ENCODE measurements at places on chromosomes 2 and 18. TPM values are rescaled to one million over a fixed set of nuclear protein-coding genes. Genes with fewer than 3 reads are reported as not detected.
A peak's percentile ranks its signal among the peaks of the same experiment; 100 is the strongest.

The PSMA8 gene
- not detected for total RNA-seq

The ANTXR1 gene
- total RNA-seq = not detected

The ITPRIPL1 gene
- 20.5 TPM for total RNA-seq

The PLCL1 gene
- total RNA-seq = 1.1 TPM

The REG3G gene
- not detected for total RNA-seq

The DOCK10 gene
- 182 TPM for total RNA-seq

The FEV gene
- not detected for total RNA-seq

The FBXO36 gene
- 1.2 TPM for total RNA-seq

DNA sequence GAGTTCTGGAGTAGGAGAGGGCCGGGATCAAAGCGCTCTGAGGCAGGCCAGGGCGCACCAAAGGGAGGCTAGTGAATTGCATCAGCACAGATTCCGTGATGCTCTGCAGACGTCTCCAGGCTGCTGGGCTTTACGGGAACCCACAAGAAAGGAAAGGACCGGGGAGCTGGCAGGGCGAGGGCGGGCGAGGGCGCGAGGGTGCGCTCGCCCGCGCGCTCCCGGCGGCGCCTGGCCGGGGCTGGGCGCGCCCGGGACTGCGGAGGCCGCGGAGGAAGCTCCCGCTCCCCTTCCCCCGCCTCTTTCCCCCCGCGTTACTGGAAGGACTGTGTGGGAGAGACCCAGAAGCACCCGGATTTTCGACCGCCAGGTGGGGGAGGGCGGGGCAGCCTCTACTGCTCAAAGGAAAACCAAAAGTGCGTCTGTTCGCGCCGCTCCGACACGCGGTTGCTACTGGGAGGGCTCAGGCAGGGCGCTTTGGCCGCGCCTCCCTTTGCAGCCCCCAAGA, 2.4 kb upstream of the FOSL2 start:
- peak; percentile 92 for DNase-seq

DNA sequence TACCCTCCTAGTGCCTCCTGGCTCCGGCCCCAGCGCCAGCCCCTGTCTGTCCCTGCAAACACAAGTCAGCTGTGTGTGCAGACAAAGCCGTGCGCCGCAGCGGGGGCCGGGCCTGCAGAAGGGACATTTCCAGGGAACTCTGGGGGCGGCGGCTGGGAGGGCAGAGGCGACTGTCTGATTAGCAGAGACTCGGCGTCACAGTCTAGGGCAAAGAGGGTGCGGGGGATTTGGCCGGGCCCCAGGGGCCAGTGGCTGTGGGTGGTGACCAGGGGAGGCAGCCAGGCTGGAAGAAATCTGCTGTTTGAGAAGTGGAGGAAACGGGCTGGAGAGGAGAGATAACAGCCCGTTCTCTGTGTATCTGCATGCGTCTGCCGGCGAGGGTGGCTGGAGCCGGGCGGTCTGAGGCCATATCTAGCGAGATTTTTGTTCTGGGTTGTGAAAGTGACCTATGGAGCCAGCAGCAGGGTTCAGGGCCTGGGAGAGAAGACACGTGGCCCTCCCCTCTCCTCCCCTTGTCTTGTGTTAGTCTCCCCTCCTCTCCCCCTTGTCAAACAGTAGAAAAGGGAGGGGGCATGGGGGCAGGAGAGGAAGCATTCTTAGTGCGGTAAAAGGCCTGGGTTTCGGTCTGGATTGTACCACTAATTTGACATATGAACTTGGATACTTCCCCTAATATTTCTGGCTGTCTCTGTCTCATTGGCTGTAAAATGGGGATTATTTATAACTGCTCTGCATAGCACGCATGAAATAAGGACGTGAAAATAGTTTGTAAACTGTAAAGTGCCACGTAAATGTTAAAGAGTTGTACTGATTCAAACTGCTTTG, 169.4 kb downstream of the SMAD7 start:
- no peak for DNase-seq

DNA sequence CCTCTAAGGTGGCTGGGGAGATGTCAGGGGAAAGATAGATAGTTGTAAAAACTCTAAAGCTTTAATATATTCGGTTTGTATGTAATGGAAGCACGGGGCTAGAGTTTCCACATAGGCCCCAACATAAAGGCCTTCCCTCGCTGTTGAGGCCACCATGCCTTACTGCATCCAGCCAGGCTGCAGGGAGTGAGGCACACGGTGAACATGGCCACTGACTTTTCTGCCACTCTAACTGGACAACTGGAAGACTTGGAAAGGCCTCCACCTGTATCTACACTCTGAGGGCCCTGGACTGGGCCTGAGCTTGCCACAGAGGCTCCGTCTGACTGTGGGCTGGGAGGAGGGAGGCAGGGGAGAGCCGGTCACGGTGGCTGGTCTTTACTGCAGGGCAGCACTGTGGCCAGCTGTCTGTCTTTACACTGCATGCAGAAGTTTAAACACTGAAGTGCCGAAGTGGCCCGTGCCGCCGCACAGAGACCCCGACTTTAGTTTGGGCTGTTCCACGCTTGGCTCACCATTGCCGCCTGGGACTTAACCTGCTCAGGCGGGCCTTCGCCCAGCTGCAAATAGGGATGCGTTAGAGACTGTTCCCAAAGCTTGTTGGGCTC, 66.7 kb downstream of the EMILIN2 start:
- no peak for DNase-seq

DNA sequence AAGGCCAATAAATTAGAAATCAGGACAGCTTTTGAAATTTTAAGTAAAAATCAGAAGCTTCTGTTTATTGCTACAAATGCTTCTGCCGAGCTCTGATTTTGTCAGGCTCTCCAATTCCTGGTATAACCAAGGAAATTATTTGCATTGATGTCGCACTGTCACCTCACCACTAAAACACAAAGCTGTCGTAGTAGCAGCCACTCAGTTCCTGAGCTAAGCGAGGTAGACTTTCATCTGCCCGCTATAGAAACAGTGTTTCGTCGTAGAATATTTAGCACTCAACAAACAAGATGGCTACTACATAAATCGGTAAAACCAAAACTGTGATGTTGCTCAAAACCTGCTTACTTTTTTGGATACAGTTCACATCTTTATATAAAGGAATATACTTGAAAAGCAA, 141.3 kb upstream of the FOSL2 start:
- peak; percentile 51 for DNase-seq

GRCh38 chr2:156340804-156341451, 8.4 kb upstream of the NR4A2 start:
- peak; percentile 74 for DNase-seq

GRCh38 chr2:144430722-144431391, 89.1 kb downstream of the ZEB2 start:
- DNase-seq = peak; percentile 34

DNA sequence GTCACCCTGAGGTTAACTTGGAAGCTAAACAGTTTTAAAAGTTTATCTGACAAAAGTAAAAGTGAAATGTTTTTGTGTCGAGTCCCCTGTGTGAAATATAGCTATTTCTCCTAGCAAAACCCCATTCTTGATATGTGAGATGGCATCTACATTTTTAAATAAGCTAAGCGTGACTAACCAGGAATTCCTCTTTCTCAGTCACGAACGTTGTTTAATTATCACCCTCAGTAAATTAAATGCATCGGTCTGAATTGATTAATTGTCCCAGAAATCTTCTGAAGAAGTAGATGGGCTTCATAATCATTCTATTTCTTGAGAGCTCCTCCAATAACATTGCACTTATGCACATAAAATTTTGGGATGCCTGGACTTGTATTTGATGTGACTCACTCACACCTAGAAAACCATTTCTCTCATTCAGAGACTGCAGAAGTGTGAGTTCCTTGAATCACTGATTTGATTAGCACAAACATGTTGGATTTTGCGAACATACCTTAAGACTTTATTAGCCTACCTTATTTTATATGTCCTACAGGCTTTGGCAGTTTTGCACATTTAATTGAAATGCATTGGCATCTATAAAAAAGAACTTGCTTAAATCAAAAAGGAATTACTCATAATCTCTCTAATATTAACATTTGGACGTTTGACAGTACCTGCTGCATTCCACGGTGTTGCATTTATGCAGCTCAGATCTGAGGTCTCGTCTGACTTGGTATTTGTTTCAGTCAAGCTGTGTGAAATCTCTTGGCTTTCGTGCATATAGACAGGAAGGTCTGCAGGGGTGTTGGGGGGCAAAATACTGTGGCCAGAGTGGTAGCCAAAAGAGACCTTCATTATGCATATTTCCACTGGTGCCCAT, 475.2 kb downstream of the EPHA4 start:
- no peak for DNase-seq

GRCh38 chr2:75168186-75168585, 31.1 kb downstream of the TACR1 start:
- DNase-seq = no peak

DNA sequence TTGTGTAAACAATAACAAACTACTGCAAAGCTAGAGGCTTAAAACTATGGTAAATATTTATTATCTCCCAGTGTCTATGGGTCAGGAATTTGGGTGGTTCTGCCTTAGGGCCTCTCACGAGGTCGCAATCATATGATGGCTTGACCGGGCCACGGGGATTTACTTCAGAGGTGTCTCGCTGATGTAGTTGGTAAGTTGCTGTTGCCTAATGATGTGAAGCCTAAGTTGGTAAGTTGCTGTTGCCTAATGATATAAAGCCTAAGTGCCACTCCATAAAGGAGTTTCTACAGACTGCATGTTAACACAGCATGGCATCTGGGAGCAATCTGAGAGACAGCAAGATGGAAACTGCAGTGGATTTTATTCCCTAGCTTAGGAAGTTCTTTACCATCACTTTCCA, 35.8 kb downstream of the FMNL2 start:
- DNase-seq = no peak

GRCh38 chr2:233022561-233022960, 9.5 kb upstream of the NGEF start:
- no peak for DNase-seq

GRCh38 chr2:47272031-47272864, 117.1 kb upstream of the STPG4 start:
- DNase-seq = peak; percentile 71

DNA sequence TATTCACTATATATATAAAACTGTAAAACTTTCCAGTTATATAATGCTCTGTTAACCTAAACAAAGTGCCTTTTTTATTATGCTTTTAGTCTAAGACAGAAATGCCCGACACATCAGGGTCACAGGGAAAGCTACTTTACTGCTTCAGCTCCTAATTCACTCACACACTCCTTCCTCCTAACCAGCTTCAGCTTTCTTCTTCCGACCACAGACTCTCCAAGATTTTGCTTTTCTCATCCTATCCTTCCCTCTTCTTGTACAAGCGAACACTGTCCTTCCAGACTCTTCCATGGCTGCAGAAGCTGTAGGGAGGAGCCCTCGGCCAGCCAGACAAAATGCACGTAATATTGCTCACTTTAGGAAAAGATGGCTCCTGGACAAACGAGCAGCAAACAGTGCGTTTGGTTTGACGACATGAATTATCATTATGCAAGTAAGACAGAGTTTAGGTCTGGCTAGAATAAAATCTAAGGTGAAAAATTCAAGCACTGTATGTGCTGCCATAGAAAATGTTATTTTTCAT, 47.5 kb upstream of the HNRNPA3 start:
- DNase-seq = no peak

DNA sequence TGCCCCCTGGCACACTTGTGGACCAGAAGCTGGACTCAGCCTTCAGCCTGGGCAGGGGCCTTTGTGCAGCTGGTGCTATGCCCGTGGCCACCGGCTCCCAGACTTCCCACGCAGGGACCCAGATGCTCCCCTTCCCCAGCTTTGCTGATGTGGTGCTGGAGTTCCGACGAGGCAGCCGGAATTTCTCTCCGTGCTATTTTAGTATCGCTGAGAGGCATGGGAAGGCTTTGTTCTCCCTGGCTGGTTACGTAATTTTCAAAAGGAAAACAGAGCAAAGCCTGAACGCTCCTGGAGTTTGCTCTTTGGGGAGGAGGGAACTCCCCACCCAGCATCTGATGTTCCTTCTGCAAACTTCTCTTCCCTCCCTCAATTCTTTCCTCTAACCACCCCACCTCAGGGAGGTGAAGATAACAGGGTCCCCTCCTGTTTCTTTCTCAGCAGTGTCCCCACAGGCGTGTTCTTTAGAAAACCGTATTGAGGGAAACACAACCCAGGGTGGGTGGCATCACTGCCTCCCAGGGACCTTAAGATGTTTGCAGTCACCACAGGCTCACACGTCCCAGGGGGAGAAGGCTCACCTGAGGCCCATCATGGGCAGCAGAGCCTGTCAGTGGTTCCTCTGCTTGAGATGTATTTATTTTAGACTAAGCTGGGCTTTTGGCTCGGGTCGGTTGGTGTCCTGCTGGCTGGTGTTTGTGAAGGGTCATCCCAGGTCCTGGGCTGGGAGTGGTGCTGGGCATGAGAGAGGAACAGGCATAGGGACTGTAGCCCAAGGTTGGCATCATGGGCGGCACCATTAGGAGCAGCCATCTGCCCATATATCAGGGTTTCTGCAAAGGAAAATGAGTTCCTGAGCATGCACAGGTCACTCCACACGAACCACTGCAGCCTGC, 95.0 kb downstream of the MAPK4 start:
- DNase-seq = no peak

GRCh38 chr2:207141386-207141785, 24.4 kb downstream of the KLF7 start:
- no peak for DNase-seq

- DNase-seq = no peak
These were observed 7.4 kb downstream of the TMEM127 start for GRCh38 chr2:96258166-96259022.

- no peak for DNase-seq
These were observed 197.7 kb upstream of the SH3BP4 start for GRCh38 chr2:234754126-234754525.

Data from natural killer cell (primary cell).